GM12878 (cell line): ENCODE measurements at places on chromosomes 2 and 18.

DNA sequence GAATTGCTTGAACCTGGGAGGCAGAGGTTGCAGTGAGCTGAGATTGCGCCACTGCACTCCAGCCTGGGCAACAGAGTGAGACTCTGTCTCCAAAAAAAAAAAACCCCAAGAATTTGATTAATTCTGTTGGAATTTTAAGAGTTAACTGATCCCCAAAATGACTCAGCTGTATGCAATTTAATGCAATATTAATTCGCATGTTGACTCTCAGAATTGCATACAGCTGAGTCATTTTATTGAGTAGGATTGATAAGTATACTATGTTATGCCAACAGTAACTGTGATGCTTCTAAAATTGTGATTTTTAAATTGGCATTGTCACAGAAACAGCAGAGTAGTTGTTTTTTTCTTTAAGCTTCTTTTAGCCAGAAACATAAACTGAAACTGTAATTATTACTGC lies 19.6 kb downstream of the MSH2 start:
- DNase-seq: no peak

- DNase-seq: peak; percentile 30
These were observed 84.7 kb downstream of the EHD3 start for GRCh38 chr2:31318361-31319336.

DNA sequence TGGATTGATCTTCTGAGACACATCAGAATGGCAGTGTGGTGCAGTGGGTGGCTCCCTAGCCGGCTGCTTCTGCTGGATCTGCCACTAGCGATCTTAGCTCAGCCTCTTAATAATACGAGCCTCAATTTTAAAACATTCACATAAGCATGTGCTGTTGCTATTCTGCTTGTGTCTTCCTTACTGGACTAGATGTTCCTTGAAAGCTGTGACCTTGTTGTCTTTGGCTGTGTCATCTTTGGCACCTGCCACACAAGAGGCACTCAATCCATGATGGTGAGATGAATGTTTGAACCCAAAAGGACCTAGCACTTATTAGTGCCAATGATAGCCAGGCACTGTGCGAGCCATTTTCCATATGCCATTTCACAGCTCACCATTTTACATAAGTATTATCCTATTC lies 393.0 kb downstream of the ALK start:
- DNase-seq: no peak

- DNase-seq: no peak
These were observed 515.5 kb upstream of the MYT1L start for GRCh38 chr2:2846332-2847208.

- DNase-seq: no peak
These were observed 639.2 kb upstream of the CDH2 start for GRCh38 chr18:28816155-28816554.

- DNase-seq: no peak
These were observed 215.9 kb downstream of the IRS1 start for GRCh38 chr2:226583715-226584114.

DNA sequence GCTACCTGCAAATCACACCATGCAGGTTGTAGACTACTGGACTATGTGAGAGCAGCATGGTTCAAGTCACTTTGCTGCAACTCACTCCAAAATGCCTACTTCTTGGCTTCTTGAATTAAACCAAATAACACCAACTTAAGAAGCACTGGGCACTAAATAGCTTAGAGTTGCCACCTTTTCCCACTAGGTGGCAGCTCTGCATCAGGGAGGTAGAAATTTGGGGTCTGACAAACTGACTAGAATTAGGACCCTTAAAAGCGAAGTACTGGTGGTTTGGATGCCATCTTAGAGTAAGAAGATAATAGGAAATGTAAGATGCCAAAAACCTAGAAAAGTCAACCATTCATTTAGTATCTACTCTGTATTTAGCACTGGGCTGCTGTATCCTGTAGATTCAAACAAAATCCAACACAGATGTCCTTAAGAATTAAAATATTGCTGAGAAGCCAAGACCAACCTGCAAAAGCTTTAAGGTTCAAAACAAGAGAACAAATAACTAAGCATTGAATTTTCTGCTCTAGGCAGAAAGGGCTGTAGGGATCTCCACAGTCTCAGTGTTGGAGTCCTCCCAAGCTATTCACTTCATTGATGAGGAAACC lies 65.5 kb downstream of the CCBE1 start:
- no peak for DNase-seq
